ENCODE measurements at places on chromosomes 6 and 20.

GRCh38 chr6:15544321-15544900, 118.4 kb downstream of the DTNBP1 start:
- no peak for DNase-seq

- DNase-seq = no peak
Observed at GRCh38 chr20:37506152-37506725, 14.8 kb upstream of the NNAT start.

- DNase-seq = no peak
Observed at GRCh38 chr6:81557811-81558210, 194.7 kb downstream of the TENT5A start.

- no peak for DNase-seq
Observed at GRCh38 chr20:40443753-40444152, 245.3 kb downstream of the MAFB start.

GRCh38 chr6:37516076-37516919, 16.6 kb upstream of the CCDC167 start:
- peak; percentile 24 for DNase-seq

DNA sequence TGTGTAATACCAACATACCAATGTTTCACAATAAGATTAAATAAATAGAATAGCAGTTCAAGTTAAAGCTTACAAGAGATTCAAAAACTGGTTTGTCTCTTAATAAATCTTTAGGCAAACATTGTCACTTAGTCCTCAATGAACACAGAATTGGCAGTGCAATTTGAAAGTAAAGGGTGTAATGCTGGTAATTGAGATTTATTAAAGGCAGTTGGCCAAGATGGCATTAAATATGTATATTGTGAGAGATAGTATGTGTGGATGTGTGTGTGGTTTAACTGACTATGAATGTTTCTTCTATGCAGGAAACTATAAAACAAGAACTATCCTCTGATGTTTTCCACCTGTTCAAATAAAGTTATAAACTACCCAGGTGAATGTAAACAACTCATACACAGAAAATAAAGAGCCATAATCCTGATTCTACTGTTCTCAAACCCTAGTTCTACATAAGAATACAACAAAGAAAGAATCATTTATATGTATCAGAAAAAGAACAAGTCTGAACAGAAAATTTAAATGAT, 267.9 kb upstream of the PTCHD4 start:
- no peak for DNase-seq

All from NAMALWA (cell line).